ENCODE measurements at places on chromosomes 3 and 15.

GRCh38 chr3:195150181-195151118 is 120.5 kb downstream of the XXYLT1 start:
- no peak for DNase-seq

- no peak for DNase-seq
Observed at GRCh38 chr3:89644716-89645115, 537.3 kb downstream of the EPHA3 start.

GRCh38 chr3:67619991-67620390 is 34.4 kb downstream of the SUCLG2 start:
- no peak for DNase-seq

GRCh38 chr3:140436421-140436820 is 241.4 kb upstream of the TRIM42 start:
- DNase-seq: no peak

- DNase-seq: no peak
Observed at GRCh38 chr15:48096355-48096786, 24.4 kb upstream of the SLC24A5 start.

DNA sequence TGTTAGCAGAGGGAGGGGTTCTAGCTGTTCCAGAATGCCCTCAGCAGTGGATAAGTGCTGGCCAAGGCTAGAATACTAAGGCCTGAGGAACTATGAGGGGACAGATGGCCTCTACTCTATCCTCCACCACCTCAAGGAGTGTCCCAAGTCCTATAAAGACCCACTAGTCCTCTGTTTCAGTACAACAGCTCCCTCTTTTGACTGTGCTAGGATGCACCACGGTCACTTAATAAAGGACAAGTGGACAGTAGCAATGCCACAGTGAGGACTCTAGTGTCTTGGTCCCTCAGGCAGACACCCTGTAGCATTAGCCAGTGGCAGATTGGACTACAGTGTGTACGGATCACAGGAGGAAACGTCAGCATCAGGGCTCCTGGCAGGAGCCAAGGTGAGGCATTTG is 171.8 kb upstream of the PROK2 start:
- no peak for DNase-seq

- no peak for DNase-seq
Observed at GRCh38 chr3:146511402-146512134, 32.8 kb downstream of the PLSCR1 start.

- DNase-seq: no peak
Observed at GRCh38 chr3:155387571-155387970, 94.1 kb upstream of the STRIT1 start.

DNA sequence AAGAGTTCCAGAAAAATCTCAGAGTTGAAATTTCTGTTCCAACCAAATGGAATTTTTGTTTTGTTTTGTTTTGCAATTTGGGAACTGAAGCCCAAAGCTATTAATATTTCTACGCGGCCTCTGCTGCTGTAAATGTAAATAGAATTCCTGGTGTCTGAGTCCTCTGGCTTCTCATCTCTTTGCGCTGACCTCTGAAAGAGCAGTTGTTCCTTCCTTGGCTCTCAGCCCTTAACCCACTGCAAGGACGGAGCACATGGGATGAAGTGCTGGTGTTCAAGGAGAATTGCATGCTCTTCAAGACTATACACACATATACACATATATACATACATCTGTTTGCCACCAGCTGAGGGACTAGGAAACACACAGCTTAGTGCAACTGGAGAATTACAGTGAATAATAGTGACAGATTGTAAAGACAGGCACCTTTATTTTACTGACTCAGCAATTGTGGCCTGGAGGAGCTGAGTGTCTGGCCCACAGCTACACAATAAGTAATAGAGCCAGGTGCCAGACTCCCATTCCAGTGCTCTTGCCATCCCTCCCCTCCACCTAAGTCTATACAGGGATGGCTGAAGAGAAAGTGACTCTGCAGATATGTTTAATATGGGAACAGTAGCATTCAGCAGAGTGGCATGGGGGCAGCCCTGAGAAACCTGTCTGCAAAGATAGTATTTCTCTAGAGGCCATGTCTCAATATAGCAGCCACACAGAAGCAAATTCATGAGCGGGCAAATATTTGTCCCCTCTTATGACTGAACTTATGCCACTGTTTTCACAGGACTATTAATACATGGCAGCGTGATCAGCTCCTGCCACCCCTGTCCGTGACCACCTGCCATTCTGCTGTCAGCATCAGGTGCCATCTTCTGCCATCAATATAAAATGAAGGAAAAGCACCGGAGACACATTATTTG is 42.3 kb downstream of the NEK10 start:
- peak; percentile 94 for DNase-seq

DNA sequence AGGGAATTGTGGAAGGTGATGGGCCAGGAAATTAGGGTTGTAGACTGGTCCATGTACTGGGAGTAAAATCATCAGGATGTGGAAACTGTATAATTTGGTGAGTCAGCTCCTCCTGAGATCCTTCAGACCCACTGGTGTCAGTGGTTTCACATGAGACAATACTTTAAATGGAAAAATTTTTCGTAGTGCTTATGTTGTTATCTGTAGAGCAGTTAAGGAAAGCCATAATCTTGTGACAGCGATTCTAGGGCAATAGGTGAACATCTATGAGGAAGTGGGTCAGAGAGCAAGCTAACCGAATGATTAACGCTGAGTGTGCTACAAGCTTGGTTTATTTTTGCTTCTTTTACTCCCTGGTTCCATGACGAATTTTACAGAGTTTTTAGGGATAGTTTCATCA is 200.6 kb downstream of the CADM2 start:
- DNase-seq: no peak

DNA sequence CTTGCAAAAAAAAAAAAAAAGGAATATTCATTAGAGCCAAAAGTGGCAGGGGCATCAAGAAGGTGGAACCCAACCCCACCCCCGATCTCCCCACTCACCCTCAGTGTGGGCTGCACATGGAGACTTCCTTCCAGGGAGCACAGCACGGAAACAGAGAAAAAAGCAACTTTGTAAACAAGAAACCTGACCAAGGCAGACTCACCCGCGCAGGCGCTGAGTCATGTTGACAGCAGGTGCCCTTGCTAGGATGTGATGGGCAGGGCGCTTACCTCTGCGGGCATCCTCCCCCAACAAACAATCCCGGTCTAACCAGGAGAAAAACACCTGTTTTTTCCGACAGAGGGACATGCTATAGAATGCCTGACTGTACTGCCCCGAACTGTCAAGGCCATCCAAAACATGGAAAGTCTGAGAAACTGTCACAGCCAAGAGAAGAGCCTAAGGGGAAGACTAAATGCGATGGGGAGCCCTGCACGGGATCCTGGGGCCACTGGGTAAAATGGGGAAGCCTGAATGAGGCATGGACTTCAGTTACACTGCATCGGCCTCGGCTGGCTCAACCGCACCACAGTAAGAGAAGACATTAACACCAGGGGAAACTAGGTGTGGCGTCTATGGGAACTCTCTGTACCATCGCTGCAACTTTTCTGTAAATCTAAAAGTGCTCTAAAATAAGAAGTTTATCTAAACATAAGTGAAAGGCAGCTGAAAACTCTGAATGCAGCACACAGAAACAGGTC is 66.7 kb upstream of the GATA2 start:
- peak; percentile 40 for DNase-seq

DNA sequence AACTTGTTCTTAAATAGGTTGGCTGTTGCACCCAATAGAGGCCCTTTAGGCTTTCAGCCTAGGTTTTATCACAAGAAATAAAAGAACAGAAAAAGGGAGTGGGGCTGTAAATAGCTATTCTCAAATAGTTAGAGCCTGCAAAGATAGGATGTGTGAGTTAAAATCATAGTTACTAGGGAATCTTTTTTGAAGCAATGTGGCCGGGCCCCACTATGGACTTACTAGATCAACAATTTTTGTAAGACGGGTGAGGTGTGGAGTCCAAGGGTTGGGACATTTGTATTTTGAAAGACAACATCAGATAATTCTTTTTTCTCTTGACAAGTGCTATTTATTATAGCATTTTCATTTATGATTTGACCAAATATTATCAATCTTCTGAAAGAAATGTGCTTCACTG is 5.8 kb downstream of the NECTIN3 start:
- DNase-seq: no peak

DNA sequence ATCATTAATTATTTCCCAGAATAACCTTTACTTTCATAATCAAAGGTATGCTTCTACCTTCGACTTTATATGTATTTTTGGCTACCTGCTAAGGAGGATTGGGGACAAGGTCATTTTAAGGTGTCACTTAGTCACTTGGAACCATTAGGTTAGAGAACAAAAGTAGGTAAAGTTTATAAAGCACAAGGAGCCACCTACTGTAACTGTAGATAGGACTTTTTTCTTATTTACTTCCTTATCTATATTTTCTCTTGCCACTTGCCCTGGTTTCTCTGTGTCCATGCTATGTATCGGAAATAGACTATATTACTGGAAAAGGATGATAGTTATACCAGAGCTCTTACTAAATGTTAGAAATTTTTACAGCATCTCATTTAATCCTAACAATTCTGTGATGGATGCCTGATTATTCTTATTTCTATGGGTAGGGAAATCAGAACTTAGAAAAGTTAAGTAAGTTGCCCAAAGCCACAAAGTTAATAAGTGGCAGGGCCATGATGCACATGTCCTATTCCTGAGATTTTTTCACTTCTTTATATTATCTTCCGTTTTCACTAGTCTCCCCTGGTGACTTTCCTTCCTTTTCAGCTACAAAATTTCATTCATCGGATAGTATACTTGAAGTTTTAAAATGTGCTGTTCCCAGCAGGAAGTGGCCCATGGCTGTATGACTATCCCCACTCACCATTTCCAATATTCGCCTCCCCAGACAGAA is 132.5 kb downstream of the CMSS1 start:
- DNase-seq: no peak

DNA sequence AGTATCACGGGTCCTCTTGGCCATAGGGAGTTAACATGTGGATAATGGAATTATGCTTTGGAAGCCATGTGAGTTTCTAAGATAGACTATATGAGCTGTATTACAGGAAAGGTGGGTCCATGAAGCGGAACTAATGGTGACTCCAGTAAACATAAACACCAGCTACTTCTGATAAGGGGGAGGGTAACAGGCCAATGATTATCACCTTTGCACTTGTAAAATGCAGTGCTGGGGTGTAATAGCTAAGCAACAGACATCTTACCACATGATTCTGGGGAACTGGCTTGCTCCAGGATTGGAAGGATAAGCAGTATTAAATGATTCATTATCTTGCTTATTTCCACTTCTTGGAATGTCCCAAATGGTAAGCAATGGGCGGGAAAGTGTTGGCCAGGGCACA is 61.4 kb upstream of the CD47 start:
- DNase-seq: no peak

DNA sequence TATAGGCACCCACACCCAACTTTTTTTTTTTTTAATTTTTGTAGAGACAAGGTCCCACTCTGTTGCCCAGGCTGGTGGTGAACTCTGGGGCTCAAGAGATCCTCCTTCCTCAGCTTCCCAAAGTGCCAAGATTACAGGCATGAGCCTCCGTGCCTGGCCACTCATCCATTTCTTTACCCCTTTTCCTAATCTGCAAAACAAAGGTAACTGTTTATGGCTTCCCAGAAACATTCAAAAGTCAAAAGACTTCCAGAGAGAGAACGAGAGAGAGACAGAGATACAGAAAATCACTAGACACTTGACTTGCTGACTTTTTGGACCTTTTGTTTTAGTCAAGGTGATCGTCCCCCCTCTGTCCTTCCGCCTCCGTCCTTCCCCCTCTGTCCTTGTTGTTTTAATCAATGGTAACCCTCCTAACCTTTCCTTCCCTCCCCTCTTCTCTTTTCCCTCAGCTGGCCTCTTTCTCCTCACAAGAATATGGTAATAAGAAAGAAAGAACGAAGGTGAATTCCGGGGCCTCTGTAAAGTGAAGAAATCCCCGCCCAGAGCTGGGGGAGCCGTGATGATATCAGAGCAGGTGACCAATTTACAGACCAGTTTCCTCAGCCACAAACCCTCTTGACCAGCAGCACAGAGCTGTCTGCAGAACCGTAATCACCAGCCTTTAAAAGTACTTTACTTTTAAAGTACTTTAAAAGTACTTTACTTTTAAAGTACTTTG is 21.9 kb downstream of the KLHL6 start:
- no peak for DNase-seq

GRCh38 chr3:24354230-24354629 is 140.4 kb downstream of the THRB start:
- DNase-seq: no peak

DNA sequence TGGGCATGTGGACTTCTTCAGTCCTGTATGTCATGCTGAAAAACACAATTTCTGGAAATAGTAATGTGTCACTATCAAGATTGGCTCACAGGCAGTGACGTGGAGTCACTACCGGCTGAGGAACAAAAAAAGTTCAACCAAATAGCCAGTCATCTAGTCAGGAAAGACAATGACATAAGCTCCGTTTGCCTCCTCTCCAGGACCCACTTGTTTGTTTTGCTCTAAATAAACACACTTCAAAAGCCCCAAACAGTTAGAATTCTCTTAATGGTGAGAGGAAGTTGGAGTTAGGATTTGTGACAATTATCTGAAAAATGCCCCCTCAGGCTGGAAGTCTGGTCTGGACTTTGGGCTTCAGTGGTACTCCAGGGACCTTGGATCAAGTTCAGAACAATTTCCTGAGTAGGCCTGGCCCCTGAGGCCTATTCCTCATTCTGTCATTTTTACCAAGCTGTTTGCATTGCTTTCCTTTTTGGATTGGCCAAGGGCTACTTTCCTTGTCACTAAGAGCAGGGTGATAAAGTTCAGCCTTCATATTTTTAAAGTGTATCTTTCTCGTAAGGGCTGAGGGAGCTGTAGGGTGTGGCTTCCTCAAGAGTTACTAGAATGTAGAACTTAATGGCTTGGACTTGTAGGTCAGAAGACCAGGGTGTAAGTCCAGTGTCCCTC is 98.9 kb downstream of the EOMES start:
- peak; percentile 49 for DNase-seq

- peak; percentile 61 for DNase-seq
Observed at GRCh38 chr15:80643431-80643951, 51.6 kb upstream of the ABHD17C start.

GRCh38 chr15:42282926-42283325 is 9.7 kb upstream of the TMEM87A start:
- no peak for DNase-seq

GRCh38 chr3:48695393-48695753 is 9.7 kb upstream of the NCKIPSD start:
- DNase-seq: peak; percentile 58

DNA sequence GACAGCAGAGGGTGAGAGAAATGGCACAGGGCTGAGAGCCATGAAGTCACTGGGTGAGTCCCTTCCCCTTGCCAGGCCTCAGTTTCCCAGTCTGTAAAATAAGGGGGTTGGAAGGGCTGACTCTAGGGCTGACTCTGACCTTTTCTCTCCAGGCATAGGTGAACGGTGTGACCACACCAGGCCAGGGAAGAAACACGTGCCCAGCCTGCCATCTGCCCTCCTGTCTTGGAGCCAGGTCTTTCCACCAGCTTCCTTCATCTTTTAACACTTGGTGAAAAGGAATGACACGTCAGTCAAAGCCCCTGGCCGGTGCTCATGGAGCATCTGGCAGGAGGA is 74.4 kb downstream of the CPN2 start:
- DNase-seq: no peak

DNA sequence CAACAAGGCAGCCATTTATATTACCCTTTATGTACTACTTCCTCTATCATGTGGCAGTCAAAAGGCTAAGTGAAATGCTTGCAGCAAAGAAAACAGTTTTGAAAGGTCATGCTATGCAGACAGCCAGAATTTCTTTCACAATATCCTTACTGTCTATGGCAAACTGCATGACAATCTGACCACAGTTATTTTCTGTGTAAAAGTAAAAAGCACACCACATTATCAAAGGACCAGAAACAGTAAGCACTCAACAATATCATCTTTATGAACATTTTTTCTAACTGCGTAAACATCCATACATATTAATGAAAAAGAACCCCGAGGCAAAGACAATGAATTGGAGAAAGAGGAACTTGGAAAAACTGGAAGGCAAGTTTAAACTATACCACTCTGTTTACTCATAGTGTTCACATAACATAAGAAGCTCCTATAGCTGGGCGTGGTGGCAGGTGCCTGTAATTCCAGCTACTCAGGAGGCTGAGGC is 47.9 kb downstream of the PIK3CB start:
- no peak for DNase-seq
